ENCODE measurements at places on chromosomes 7 and 10.

DNA sequence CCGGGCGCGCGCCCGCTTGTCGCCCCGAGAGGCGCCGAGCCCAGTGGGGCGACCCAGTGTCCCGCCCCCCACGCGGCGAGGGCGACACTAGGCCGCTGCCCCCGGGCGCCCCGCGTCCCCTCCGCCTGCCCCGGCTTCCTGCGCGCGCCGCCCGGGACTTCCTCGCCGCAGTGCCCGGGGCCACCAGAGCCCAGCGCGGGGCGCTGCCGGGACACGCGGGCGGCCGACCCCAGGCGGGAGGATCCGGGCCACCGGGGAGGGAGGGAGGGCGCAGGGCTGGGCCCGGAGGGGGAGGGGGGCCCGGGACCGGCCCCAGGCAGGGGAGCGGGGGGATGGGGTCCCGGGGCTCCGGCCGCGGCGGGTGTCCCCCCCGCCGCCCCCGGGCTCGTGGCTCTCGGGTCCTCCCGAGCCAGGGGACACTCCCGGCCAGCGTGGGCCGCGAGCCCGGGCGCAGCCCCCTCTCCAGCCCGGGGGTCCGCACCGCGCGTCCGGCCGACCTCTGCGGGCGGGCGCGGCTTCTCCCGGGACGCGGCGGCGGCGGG is 435 bp upstream of the PWWP2B start:
- DNase-seq: peak; percentile 56

DNA sequence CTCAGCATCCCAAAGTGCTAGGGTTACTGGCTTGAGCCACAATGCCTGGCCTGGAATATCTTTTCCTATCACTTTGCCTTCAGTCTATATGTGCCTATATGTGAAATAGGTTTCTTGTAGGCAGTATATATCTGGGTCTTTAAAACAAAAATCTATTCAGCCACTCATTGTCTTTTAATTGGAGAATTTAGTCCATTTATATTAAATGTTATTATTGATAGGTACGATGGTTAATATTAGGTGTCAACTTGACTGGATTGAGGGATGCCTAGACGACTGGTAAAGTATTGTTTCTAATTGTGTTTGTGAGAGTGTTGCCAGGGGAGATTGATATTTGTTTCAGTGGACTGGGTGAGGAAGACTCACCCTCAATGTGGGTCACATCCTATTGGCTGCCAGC is 73.4 kb downstream of the FBXL13 start:
- DNase-seq: no peak

- DNase-seq: no peak
Measured at GRCh38 chr7:21278944-21279343, 148.9 kb upstream of the SP4 start.

DNA sequence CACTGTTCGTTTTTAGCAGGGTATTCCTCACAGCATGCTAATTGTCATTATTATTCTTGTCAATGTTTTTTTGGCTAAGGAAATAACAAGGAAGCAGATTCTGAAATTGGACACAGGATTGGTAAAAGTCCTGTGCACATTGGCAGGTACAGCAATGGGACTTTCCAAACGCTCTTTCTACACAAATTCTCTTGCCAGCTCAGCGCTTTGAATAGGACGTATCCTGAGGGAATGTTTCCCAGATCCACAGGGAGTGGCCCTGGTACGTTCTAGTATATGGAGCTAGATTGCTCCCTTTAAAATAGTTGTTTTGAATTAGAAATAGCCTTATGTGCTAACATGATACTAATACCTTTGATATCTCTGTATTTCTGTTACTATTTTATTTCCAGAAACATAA is 82.8 kb upstream of the GRB10 start:
- DNase-seq: no peak
